ENCODE measurements at places on chromosomes 1 and 21.

GRCh38 chr1:64484651-64485050 is 14.7 kb downstream of the CACHD1 start:
- no peak for DNase-seq

- DNase-seq = no peak
Observed at GRCh38 chr1:202965422-202965821, 1.6 kb downstream of the CYB5R1 start.

DNA sequence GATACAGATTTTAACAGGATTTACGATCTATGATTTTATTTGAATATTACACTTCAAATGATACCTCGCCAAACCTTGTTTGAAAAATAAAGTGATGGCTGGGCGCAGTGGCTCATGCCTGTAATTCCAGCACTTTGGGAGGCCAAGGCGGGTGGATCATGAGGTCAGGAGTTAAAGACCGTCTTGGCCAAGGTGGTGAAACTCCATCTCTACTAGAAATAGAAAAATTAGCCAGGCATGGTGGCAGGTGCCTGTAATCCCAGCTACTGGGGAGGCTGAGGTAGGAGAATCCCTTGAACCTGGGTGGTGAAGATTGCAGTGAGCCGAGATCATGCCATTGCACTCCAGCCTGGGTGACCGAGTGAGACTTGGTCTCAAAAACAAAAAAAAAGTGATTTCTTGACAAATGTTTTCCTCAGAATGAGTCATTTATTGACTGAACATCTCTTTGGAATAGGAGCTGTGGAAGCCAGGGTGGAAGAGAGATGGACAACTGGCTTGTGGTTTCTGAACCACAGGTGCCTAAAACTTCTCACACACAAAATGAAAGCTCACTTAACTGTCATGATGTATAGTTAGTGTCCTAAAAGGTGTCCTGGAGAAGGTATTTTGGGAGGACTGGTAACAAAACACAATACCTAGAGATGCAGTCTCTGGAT is 11.9 kb downstream of the PKNOX1 start:
- DNase-seq = no peak

DNA sequence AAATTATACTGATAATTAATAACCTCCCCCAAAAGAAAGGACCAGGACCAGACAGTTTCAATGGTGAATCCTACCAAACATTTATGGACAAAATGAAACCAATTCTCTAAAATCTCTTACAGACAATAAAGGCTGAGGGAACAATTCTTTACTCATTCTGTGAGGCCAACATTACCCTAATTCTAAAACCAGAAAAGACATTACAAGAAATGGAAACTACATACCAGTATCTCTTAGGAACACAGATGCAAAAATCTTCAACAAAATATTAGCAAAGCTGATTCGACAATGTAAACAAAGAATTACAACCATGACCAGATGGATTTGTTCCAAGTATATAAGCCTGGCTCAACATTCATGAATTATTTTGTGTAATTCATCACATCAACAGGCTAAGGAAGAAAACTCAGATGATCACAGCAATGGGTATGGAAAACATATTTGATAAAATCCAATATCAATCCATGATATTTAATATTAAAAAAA is 8.6 kb downstream of the TMED5 start:
- DNase-seq = no peak

DNA sequence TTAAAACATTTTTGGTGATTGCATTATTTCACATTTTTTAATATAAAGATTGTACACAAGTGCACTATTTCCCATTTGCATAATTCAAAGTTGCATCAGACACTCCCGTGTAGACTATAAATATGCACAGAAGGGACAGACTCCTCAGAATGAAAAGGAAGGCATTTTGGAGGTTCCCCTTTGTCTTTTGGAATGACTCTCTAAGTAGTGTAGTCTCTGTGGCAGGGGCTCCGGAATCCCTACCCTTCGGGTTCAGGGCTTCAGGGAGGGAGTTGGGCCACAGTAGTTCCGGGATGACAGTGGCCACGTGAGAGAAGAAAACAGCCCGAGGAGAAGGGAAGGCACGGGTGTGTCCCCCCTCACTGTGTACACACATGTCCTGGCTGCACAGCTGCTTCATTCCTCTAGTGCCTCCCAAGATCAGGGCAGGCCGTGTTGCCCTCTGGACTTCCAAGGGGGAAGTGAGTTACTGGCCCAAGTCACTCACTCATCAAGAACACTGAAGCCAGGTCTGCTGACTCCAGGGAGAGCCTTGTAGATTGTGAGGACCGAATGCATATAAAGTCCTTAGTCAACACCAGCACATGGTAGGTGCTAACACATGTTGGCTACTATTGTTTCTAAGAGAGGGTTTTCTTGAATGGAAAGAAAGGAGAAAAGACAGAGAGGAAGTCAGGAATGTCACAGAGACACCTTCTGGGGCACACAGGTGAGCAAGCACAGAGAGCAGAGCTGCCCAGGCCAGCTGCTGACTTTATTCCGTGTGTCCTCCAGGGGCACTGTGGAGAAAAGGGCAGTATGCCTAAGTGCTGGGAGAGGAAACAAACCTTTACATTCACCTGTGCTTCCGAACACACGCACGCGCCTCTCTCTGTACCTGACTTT is 39.8 kb downstream of the LHX4 start:
- no peak for DNase-seq

- DNase-seq = no peak
Observed at GRCh38 chr1:54604051-54604450, 19.3 kb downstream of the FAM151A start.

DNA sequence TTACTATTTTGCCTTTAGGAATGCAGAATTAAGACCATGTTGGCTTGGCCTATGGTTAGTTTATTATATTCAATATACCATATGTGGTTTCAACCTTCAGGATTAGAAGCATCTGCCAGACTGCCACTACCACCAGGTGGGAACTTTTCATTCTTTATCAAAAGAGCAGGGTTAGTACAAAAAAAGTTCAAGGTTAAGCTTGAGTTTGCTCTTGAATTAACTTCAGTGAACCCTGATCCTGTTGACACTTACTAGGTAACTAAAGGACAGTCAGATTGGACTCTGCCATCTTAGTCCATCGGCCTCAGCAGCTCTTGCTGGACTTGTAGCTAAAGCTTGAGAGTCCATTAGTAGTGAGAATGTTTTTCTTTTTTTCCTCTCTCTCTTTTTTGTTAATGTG is 22.1 kb downstream of the CLIC4 start:
- DNase-seq = no peak

GRCh38 chr1:178530037-178530402 is 17.1 kb downstream of the TEX35 start:
- no peak for DNase-seq

GRCh38 chr1:65434255-65434654 is 13.8 kb downstream of the LEPR start:
- DNase-seq = no peak

- no peak for DNase-seq
Observed at GRCh38 chr1:156480411-156481192, 20.0 kb downstream of the MEF2D start.

- no peak for DNase-seq
Observed at GRCh38 chr1:111471012-111471411, 2.8 kb upstream of the C1orf162 start.

DNA sequence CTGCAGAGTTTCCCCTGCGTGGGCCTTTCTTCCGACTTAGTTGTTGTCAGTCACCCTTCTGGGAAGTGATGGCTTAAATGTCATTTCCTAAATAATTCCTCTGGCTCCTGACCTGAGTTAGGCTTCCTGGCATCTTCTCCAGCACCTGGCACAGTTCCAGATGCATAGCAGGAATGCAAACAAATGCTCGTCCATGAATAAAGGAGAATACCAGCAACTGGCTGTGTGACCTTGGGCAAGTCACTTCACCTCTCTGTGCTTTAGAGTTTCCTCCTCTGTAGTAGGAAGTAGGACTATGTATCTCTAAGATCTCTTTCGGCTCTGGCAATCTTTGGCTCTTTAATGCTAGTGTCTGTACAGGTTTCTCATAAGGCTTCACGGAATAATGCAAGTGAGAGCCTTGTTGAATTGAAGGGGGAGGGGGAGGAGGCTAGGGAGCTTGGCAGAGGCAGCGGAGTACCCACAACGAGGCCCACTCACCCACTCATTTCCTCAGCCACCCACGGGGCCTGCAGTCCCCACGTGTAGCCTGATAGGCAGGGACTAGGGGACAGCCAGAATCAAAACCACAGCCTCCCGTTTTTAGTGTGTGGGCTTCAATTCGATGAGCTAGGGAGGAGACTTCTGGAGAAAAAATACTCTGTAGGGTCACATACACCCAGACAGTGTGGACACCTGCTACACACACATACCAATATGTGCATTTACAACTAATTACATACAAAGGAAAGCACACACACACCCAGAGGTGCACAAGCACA is 48.1 kb downstream of the TENT5C start:
- no peak for DNase-seq

DNA sequence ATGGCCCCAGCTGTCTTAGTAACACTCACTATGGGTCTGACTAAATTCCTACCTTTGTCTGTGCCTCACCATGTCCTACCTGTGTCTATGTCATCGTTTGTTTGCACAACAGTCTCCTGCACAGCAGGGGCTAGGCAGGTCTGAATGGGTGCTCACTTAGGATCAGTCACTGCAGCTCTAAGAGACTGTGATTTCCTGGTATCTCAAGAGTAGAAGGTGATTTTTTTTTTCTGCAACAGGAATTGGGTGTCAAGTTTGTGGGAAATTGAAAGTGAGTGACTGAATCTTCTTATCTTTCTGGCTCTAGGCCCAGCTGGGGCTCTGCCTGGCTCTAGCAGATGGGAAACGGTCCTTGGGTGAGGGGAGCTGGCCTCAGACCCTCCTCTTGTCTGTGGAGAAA is 46.4 kb upstream of the TRABD2B start:
- no peak for DNase-seq

- no peak for DNase-seq
Observed at GRCh38 chr1:205942631-205943159, 561 bp downstream of the SLC26A9 start.

DNA sequence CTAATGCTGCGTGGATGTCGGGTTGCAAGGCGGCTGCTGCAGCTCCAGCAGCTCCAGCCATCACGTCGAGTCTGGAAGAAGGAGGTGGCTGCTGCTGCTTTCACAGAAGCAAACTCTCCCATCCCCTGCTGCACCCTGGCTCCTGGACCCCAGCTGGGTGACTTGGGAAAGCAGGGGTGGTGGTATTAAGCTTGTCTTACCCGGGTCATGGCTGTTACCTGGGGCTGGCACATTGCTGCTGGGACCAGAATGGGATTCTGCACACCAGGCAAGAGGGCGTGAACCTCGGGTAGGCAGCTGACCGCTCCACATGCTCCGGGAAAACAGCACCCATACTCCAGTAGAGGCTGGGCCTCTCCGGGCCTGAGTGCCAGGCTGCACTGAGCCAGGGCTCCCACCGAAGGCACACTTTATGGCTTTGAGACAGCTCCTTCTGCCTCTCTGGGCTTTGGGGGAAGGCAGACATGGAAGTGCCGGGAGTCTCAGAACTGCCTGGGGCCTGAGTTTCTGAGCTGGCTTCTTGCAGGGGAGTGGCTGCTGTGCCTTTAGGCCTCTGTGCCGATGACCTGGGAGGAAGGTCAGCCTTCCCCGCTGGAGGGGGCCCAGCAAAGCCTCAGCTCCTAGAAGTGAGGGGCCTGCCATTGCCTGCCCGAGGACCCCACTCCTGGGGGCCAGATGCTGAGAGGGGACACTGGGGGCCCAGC is 1.2 kb downstream of the SMIM1 start:
- DNase-seq = no peak

- no peak for DNase-seq
Observed at GRCh38 chr1:152148051-152148450, 11.0 kb downstream of the RPTN start.

GRCh38 chr1:16719571-16720350 is 20.6 kb upstream of the RNU1-4 start:
- DNase-seq = no peak

DNA sequence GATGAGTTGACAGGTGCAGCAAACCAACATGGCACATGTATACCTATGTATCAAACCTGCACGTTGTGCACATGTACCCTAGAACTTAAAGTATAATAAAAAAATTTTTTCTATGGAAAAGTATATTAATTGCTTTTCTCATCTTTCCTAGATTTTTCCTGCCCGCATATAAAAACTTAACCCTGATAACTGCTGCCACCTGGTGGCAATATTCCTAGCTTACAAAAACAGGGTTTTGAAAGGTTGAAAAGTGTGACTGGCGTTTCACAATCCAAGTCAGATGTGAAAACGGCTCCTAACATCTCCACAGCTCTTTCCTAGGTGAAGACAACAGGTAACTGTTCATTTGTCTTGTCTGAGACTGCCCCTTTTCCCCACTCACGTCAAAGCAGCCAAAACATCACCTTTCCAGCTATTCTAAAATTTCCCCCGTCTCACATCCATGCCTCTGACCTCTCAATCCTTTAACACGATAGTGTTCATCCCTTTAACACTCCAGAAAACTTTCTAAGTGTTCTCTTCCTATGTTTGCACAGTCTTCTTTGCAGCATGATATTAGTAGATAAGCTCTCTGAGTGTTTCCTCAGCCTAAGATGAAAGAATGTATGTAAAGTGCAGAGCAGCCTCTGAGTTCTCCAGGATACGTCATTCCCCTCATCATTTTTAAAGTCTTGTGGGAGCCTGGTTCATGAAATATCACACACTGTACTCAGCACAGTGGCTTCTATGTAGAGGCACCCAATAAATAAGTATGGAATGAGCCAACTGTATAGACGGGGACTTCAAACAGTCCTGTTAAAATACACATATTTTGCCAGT is 27.5 kb downstream of the OVGP1 start:
- no peak for DNase-seq

- DNase-seq = no peak
Observed at GRCh38 chr1:159869173-159869572, 6.7 kb upstream of the VSIG8 start.

DNA sequence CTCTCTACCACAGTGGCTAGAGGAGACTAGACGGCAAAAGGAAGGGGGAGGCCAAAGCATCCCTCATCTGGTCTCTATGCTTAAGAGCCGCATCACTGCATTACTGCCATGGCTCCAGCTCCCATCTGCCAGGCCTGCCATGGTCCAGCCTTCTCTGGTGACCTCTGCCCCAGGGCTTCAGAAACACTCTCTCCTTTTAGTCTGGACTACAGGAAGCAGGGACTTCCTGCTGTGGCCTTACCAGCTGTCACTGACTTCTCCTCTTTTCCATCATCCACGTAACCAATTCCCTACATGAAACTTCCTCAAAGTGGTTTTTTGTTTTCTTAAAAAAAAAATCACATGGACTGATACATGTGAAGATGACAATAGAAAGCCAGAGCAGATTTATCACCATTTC is 323.1 kb upstream of the NFIA start:
- DNase-seq = no peak

GRCh38 chr1:166378805-166379204 is 212.0 kb upstream of the FAM78B start:
- no peak for DNase-seq

- DNase-seq = no peak
Observed at GRCh38 chr1:10659218-10659617, 137.2 kb downstream of the CASZ1 start.

DNA sequence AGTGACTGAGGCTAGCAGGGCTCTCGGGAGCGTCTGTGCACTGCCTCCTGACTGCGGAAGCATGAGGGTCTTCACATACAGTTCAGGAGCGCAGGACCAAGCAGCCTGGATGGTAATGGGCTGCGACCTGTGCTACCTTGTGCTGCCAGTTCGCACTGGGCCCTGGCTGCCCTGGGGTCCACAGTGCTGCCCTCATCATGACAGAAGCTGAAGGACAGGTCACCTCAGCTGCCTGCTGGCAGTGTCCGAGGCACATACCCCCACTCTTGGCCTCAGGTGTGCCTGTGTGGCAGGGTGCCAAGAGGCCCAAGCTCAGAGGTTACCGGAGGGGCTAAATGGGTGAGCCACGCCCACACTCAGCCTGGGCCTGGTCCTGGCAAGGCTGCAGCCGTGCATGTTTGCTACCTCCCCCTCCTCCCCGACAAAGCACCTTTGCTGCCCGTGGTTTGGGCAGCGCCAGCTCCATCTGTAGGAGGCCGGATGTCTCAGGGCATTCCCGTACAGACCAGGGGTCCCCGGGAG is 4.4 kb downstream of the JMJD4 start:
- no peak for DNase-seq

Data from left renal pelvis (tissue), 4 donors.